ENCODE measurements at places on chromosomes 12 and 14.

DNA sequence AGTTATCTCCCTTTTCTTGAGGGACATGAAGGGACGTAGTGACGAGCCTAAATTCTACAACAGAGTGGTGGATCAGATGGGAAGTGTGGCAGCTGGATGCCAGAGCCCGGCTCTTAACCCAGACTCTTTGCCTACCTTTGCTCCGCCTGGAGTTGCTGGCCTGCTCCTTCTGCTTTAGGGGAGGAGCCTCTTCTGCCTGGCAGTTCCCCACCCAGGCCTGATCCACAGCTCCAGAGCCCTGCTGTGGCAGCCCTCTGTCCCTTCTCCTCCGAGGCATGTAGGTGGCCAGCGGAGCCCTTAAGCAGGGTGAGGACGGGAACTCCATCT, 2.3 kb upstream of the PRPH start:
- DNase-seq, result no peak

- no peak for DNase-seq
These were observed 559.9 kb upstream of the ATP2B1 start for GRCh38 chr12:90268574-90268973.

GRCh38 chr12:75322464-75322863, 7.7 kb downstream of the CAPS2 start:
- DNase-seq, result no peak

GRCh38 chr12:2343681-2344080, 290.9 kb downstream of the CACNA1C start:
- DNase-seq, result no peak

- no peak for DNase-seq
These were observed 134.0 kb downstream of the PRKCH start for GRCh38 chr14:61455351-61455750.

DNA sequence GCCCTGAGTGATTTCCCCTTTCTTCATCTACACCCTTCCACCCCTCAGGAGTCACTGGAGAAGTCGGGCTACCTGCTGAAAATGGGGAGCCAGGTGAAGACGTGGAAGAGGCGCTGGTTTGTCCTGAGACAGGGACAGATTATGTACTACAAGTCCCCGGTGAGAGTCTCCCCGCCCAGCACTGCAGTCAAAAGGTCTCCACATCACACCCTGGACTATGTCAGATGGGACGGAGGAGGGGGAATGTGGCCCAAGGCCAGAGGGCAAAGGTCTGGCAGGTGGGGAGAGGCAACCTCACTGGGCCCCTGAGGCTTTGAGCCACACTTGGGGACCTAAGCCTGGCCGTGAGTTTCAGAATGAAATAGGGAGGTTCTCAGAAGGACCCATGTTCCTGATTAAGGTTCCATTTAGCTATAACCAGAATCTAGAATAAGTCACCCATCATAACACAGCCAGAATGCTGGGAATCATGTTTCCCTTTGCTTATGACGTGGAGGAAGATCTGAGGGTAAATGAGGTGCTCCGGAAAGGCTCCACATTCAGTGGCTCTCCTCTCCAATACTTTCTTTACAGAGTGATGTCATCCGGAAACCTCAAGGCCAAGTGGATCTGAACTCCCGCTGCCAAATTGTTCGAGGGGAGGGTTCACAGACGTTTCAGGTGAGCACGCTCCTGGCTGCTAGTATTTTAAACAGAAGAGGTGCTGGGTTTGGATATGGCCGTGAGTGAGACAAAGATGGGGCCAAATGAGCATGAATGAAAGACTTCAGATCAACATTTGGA, 26.6 kb downstream of the PIGH start:
- DNase-seq, result no peak

GRCh38 chr12:49942512-49942893, 8.0 kb upstream of the AQP2 start:
- no peak for DNase-seq

GRCh38 chr12:13102461-13103195, 839 bp downstream of the GSG1 start:
- no peak for DNase-seq

DNA sequence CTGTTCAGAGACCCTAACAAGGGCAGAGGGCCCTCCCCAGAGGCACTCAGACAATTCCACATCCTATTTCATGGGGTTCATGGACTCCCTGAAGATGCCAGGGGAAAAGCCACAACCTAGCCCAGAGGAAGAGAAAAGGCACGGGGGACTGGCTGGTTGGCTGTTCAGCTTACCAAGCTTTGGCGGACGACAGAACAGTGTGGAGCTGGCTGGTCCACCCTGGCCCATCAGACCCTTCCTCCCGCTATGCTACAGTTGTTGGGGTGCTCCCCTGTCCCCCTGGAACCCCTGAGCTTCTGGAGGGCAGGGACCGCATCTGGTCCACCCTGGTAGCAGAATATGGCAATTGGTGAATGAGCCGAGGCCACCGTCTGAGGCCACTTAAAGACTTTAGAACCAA, 6.3 kb downstream of the TESC start:
- DNase-seq, result no peak

DNA sequence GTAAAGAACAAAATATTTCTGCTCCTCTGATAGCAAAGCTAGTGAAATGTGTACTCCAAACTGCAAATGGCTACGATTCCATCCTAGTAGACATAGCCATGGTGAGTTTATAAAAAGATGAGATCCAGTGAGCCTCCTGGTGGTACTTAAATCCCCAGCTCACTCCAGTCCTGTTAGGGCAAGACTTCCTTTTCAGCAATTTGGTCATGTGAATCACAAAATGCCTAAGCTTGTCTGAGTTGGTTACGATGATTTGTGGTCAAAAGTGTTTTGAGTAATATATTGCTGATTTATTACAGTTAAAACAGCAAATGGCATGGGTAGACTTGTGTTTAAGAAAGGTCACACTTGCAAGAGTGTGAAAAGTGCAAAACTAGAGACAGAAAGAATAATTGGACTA, 102.7 kb upstream of the NAV3 start:
- no peak for DNase-seq

DNA sequence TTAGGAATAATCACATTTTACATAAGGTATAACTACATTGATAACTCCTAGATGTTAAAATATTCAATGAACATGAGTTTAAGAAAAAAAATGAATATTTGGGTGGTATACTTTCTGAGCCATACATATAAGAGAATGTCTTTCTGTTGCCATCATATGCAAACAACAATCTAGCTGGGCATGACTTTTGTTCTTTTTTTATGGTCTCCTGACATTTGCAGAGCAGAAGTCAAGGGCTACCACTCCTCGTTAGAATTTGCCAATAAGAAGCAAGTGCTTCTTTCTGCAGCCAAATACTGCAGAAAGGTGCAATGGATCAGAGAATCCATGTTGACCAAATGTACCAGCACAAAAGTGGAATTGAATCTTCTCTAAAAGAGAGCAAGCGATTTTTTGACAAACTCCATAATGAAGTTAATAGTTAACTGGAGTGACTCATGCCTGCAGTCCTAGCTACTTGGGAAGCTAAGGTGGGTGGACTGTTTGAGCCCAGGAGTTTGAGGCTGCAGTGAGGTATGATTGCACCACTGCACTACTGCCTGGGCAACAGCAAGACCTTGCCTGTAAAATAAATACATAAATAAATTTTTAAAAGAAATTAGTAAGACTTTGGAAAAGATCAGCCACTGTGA, 25.5 kb upstream of the CCDC91 start:
- DNase-seq, result no peak

DNA sequence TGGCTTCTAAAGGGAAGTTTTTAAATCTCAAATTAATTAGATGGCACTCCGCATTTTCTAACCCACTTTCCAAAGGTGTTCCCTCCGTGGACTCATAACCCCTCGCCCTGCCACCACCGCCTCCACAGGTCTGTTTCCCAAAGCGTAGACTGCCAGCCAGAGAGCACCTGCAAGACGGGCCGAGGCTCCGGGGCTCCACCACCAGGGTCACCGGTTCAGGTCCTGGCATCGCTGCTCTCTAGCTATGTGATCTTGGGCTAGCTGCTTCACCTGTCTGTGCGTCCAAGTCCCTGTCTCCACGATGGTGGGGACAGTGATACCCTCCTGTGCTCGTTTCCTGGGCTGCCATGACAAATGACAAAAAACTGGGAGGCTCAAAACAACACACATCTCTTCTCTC, 11.5 kb downstream of the RIMBP2 start:
- DNase-seq, result no peak

- no peak for DNase-seq
These were observed 70.9 kb downstream of the MON2 start for GRCh38 chr12:62537551-62537950.

GRCh38 chr12:93043192-93043876, 114.2 kb upstream of the EEA1 start:
- no peak for DNase-seq

DNA sequence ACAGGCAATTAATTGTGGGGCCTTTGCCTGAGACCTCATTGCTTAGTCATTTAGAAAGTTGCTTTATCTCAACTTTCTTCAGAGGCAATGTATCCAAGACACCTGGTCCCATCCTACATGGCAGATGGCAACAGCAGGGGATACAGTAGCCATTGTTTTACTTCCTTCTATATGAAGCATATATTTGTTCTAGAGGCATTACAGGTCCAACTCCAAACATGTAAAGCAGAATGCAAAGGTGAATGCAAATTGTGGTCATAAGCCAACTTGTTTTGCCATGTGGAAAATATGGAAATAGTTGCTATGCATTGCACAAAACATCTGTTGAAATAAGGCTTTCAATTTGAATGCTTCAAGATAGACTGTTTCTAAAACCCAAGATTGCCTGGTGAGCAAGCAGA, 109.8 kb upstream of the BCAT1 start:
- no peak for DNase-seq

- DNase-seq, result no peak
These were observed 104.6 kb downstream of the ITPR2 start for GRCh38 chr12:26728205-26729050.

DNA sequence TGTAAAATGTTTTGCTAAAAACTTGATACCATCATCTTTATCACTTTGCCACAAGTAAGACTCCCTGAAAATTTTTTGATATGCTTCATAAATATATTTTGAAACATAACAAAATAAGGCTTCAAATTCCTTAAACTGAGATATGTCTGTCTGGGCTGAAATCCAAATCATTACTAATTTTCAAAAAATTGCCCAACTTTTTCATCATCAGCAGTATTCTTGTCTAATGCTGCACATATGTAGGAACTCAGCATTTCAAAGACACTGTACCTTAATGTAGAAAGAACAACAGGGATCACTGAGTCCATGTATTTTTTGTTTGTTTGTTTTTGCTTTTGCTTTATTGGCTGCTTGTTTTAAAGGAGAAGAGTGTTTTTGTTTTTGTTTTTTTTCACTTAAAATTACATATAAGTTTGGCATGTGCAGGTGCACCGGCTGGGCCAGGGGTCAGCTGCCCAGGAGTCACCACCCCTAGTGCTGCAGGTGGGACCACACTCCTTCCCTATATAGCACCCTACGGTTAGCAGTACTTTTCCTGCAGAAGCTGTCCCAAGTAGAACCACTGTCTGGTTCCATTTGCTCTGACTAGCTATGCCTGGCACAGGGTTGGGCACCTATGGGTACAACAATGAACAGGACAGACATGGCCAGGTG, 231.2 kb downstream of the PIK3C2G start:
- DNase-seq, result no peak

DNA sequence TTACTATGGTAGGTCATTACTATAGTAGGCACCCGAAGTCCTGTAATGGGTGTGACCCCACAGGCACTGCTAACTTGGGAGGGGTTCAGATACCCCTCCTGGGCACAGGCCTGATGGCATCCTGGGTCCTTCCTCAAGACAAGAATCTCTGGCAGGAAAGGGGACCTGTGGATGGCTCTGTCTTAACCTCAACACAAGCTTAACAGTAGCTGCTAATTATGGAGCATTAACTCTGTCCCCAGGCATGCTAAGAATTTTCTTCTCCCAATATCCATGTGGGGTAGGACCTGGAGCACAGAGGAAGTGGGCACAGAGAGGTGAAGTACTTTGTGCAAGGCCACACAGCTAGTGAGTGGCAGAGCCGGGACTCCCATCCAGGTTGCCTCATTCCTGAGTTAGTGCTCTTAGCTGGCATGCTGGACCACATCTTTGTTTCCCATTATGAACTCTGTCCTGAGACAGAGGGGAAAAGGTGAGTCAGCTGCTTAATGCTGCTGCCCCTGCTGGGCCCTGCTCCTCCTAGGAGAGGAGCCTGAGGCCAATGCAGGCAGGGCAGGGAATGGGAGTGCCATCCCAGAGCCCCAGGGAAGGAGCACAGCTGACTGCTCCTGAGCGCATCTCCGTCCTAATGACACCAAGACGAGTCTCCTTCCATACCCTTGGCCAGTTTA, 32.1 kb downstream of the GALNT16 start:
- DNase-seq, result no peak

GRCh38 chr12:113467142-113467501, 4.5 kb downstream of the LHX5 start:
- DNase-seq, result no peak

- DNase-seq, result no peak
These were observed 5.3 kb downstream of the OR4N5 start for GRCh38 chr14:20143911-20144310.

- no peak for DNase-seq
These were observed 1306.7 kb upstream of the TMEM132C start for GRCh38 chr12:126960221-126960620.

DNA sequence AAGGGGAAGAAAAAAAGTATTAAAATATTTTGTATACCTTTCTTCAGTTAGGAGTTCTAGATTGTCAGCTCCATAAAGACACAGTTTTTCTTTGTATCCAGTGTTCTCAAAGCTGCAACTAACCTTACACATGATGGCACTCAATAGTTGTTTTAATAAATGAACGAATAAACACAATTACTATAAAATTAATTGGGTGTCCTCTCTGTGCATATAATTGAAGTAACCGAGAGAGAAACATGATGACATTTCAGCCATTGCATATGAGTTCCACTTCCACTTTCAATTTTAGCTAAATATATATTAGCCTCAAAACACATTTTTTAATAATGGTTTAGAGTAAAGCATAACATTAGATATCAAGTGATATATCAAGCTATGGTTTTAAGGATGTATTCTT, 671.2 kb downstream of the LRFN5 start:
- DNase-seq, result no peak

DNA sequence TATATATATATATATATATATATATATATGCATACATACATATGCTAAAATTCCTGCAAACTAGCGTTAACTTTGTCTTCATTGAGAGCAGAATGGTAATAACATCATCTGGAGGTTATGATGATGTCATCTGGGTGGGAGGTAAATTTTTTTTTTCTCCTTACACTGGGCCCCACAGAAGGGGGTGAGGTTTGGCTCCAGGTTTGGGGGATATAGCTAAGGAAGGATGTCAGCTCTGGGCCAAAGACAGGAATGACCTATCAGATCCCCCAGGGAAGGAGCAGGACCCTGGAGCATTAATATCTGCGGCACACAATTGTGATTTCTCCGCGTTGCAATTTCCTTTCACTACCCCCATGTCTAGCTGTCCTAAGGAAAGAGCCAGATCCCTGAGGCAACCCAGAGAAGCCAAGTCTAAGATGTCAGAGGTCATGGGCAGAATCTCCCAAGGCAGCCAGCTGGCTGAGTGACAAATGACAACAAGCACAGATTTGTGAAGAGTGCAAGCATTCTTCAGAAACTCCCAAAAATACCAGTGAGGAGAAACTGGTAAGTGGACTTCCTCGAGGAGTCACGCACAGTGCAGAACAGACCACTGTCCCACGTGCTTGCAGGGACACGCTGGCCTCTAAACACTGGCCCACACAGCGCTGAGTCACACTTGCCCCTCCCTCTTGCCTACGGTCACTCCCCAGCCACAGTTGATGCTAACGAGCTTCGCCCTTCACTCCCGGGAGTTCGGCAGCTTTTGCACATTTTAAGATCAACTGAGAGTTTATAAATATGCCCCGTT, 9.9 kb downstream of the UBC start:
- DNase-seq, result no peak

- no peak for DNase-seq
These were observed 99.4 kb downstream of the CRADD start for GRCh38 chr12:93776581-93777018.

Data from D721Med (cell line).